Left renal cortex interstitium (tissue), 4 donors: ENCODE measurements at places on chromosomes 7 and 10. TPM values are rescaled to one million over a fixed set of nuclear protein-coding genes. Genes with fewer than 3 reads are reported as not detected.

The CUTC gene
- polyA plus RNA-seq: 26.1 TPM

GRCh38 chr7:4713183-4713784, 31.2 kb downstream of the FOXK1 start:
- DNase-seq: no peak

The ANAPC16 gene
- polyA plus RNA-seq: 173 TPM

The HOXA3 gene
- polyA plus RNA-seq: 36.3 TPM

DNA sequence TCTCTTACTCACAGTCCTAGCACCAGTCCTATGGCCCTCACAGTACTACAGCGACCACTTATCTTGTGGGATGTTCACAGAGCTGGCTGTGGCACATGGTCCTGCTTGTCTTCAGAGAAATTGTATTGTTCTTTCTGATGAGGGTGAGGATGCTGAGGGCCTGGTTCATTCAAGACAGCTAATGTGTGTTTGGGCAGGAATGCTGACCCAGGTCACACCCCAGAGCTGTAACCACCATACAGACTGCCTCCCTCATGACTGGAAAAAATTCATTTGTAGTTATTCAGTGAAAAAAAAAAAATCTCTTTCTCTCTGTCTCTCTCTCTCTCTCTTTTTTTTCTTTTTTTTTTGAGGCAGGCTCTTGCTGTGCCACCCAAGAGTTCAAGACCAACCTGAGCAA, 83.5 kb downstream of the KLF6 start:
- DNase-seq: no peak

DNA sequence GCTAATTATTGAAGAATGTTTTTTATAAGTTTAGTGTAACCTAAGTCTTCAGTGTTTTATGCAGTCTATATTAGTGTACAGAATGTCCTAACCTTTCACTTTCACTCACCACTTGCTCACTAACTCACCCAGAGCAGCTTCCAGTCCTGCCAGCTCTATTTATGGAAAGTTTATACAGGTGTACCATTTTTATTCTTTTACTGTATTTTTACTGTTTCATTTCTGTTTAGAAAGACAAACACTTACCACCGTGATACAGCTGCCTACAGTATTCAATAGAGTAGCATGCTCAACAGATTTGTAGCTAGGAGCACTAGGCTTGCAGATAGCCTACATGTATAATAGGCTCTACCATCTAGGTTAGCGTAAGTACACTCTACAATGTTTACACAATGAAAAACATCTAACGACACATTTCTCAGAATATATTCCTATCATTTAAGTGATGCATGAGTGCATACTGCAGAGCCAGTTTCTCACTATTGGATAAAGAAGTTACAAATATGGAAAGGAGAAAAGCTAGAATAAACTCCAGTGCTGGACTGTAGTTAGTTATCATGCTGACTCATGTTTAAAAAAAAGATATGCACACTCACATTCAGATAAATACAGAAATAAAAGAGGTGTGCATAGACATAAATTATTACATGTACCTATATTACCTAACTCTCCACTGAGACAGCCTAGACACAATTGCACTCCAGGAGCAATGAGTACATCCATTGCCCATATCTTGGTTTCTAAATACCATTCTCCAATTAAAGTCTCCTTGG, 30.4 kb downstream of the STEAP1B start:
- no peak for DNase-seq

- no peak for DNase-seq
Measured at GRCh38 chr10:70777063-70777875, 7.9 kb downstream of the TBATA start.

- DNase-seq: no peak
Measured at GRCh38 chr7:64656489-64656888, 9.4 kb upstream of the ZNF107 start.

GRCh38 chr10:48213047-48213446, 61.4 kb downstream of the FRMPD2 start:
- DNase-seq: no peak

The PHKG1 gene
- polyA plus RNA-seq: 0.68 TPM

GRCh38 chr7:17404006-17404405, 105.6 kb downstream of the AHR start:
- no peak for DNase-seq

The HSPB1 gene
- polyA plus RNA-seq: 137 TPM

DNA sequence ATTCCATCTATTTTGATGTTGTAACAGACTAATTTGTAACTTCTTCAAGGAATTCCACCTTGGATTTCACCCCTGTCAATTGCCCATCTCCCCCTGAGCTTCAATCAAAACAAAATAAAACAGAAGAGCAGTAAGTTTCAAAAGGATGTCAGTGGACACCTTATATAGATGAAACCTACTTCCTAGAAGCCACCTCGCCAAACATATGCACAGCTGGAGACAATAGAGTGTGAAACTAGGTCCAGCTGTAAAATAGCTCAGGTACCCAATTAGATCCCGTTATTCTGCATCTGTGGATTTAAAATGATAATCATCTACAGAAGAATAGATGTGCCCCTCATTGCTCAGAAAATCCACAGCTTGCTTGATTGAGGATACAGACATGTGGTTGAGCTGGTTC, 598.6 kb downstream of the SH2D4B start:
- DNase-seq: no peak

- no peak for DNase-seq
Measured at GRCh38 chr7:128031901-128032604, 816 bp upstream of the LRRC4 start.

DNA sequence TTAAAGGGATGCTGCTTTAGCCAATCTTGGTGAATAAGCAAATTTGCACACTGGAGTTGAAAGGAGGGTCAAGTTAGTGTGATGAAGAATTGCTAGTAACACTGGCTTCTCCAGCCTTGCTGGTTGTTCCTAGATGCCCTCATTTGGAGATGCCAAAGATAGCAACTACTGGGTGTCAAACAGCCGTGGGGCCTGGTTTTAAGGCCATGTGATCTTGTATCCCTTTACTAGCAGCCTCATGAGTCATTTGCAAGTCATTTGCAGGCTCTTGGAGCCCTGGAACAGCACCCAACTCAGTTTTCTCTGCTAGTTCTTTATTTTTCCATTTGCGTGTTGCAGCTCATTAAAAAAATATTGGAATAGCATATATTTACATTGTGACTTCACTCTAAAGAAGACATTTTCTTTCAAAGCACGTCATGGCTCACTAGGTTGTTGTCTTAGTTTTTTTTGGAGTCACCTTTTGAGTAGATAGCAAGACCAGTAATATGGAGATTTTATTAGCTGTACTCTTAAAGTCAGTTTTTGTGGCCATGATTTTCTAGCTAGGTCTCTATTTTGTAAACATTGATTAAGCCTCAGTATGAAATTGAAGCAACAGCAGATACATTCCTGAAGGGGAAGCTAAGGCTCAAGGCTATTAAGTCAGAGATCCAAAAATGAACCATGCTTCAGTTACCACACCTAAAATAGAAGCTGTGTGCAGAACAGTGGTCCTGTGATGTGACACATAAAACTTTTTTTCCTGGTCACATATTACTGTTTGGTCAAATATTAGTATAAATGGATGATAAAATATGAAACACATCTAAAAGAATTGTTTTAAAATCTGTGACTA, 1.3 kb downstream of the LSMEM1 start:
- no peak for DNase-seq

The VSTM2A gene
- 4.4 TPM for polyA plus RNA-seq

GRCh38 chr10:76509446-76509845, 1078.0 kb downstream of the LRMDA start:
- DNase-seq: no peak

GRCh38 chr7:79298145-79298760, 155.2 kb downstream of the MAGI2 start:
- no peak for DNase-seq

DNA sequence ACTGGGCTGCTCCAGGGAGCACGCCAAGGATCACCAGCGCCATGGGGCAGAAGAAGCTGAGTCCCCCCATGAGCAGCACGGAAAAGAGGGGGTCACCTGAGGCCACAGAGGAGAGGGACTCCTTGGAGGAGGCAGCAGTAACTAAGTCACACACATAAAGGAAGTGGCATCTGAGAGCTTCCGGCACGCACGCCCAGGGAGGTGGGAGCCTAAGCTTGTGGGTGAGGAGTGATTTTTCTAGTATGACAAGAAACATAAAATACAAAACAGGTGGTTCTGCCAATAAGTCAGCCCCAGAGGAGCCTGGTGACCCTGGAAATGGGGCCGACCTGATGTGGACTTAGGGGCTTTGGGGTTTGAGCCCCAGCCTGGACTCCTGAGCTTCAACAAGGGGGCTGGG, 60.8 kb downstream of the CARD11 start:
- no peak for DNase-seq

GRCh38 chr7:14191686-14192098, 202.2 kb upstream of the ETV1 start:
- no peak for DNase-seq

The MSS51 gene
- polyA plus RNA-seq: 1.2 TPM

GRCh38 chr10:29877793-29878491, 181.4 kb downstream of the JCAD start:
- no peak for DNase-seq

The RBM17 gene
- 118 TPM for polyA plus RNA-seq

DNA sequence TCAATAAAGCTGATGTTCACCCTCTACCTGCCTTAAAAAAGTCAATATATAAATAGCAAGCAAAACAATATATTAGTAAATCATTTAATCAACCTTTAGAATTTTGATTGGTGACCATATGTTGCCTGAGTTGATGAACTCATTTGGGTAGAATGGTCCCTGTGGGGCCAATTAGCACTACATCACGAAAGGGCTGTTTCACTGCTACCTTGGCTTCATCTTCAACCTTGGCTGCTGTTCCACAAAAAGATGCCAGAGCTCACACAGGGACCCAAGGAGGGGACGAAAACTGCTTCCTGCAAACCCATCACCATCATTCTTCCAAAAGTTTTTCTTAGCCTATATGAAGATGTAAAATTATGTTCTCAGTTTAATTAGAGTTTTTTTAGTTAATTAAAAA, 35.4 kb upstream of the HBP1 start:
- no peak for DNase-seq

DNA sequence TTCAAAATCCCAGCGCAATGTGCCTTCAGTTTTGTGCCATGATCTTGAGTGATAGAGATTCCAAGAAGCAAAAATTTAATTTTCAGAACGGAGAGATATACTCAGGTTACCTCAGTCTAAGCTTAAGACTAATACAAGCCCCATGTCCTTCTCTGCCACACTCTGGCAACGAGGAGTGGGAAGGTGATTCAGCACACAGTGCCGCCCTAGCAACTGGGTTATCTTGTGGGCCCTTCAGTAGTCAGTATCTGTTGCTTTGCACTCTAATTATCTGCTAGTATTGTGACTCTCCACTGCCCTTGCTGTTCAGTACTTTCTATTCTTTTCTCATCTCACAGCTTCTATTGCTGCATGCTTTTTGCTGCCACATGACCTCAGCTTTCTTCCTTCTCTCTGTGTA, 39.2 kb upstream of the MKLN1 start:
- no peak for DNase-seq

GRCh38 chr7:2080477-2080876, 152.3 kb downstream of the MAD1L1 start:
- DNase-seq: no peak

The KCNIP2 gene
- 2.5 TPM for polyA plus RNA-seq

DNA sequence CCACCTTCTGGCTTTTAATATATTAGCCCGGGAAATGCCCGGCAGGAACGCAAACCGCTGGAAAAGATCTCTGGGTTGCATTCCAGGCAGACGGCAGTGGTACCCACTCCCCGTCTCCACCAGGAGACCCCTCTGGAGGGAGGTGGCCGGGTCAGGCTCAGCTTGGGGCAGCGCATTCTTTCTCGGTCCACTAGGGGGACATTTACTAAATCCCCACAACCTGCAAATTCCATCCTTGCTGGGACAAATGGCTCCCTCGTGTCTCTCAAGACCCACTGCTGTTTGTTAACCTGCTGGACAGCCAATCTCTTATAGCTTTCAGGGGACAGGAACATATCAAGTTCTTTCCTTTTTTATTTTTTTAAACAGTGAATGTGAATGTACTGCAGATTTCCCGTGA, 45.8 kb upstream of the CARD11 start:
- DNase-seq: no peak

The ITIH5 gene
- 20.5 TPM for polyA plus RNA-seq

- DNase-seq: no peak
Measured at GRCh38 chr7:43513251-43513650, 69.7 kb upstream of the STK17A start.

The HOXA6 gene
- 59.3 TPM for polyA plus RNA-seq

DNA sequence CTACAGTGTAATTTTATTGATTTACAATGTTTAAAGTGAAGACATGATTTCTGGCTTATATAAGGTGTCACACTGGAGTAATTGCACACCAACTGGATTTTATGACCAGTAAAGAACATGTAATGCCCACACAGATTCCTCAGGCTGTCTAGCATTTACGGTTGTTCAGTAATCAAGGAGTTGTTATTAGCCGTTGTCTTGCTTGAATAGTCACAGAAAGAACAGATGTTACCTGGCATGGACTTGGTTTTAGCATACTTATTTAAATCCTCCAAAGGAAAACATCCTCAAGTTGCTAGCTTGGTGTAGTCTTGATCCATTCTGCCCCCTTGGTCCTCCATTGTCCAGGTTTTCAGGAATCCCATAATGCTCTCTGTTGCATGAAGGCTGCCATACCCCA, 65.8 kb downstream of the POU6F2 start:
- DNase-seq: no peak

The CCDC3 gene
- 10.7 TPM for polyA plus RNA-seq

DNA sequence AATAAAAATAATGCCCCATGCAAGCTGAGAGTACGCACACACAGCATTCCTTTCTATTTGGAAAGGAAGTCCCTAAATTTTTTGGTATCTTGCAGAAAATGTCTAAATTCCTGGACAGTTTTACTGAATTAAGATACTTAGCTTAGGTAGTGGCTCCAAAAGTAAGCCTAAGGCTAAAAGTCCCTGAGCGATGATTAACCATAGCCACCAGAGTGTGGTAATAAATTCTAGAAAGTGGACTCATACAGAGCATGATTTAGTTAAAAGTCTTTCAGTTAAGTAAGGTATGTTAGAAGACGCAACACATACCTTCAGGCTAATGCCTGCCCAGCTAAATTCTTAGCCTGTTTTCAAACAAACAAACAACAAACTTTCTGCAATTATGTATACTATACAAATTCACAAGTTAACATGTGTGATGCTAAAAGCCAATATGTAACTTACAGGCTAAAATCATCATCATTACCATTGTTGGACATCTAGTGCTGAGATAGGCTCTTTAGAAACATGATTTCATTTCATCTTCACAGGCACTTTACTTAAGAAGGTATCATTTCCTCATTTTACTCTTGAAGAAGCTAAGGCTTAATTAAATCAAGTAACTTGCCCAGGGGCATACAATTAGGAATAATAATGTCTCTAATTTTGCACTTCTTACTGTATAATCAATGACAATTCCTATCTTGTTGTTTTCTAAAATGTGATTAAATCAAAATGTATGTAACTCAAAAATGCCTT, 261.4 kb upstream of the YAE1 start:
- DNase-seq: no peak
